ENCODE measurements at places on chromosomes 2 and 18.

GRCh38 chr2:16522031-16522831 lies 143.4 kb downstream of the CYRIA start:
- peak; percentile 70 for DNase-seq

DNA sequence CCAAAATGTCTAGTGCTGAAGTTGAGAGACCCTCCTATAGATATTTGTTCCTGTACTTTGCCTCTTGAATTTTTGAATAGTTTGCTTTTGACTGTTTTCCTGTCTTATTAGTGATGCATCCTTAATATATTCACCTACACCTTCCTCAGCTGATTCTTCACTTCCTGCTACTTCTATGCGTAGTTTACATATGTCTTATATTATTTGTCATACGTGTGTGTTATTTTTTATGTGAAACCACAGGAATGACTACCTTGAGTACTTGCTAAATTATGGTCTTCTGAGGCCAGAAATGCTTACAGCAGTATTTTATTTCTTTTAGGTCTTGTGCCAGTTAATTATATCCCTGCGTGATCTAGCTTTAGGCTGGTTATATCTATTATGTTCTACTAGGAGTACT lies 9.9 kb downstream of the UBE2E3 start:
- DNase-seq: no peak

GRCh38 chr2:59868981-59869380 lies 684.5 kb downstream of the BCL11A start:
- DNase-seq: no peak

- no peak for DNase-seq
Measured at GRCh38 chr2:138058427-138058826, 94.2 kb downstream of the HNMT start.

GRCh38 chr2:117856415-117857210 lies 42.1 kb downstream of the DDX18 start:
- no peak for DNase-seq

DNA sequence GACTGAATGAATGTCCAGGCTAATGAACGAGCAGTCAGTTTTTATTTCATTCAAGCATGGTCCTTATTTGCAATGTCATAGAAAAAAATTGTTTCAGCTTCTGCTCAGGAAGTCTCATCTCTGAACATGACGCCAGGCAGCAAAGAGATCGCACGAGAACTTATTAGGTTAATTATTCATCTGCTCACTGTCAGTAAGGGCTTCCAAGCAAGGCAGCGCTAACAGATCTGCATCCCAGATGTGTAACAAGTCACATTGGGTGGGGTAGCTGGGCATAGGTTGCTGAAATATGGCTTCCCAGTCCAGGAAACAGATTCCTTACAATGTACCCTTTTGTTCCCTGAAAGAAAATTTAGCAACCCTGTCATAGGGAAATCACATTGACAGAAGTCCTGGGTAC lies 63.5 kb downstream of the ANKRD44 start:
- no peak for DNase-seq

DNA sequence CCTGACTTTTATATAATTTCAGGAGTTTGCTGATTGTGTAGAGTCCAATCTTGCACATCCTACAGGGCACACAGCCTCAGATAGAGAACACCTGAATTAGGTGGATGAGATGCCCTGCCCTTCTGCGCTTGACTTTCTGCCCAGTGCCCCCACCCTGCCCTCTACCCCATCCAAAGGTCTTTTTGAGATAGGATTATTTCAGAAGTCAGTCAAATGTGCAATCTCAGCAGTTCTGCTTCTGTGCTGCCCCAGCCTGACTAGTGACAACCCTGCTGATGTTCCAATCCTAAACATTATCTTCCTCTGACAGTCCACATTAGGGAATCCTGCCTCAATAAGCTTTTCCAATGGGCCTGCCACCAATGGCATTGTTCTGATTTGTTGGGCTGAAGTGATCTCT lies 411.5 kb downstream of the TGIF1 start:
- DNase-seq: no peak

DNA sequence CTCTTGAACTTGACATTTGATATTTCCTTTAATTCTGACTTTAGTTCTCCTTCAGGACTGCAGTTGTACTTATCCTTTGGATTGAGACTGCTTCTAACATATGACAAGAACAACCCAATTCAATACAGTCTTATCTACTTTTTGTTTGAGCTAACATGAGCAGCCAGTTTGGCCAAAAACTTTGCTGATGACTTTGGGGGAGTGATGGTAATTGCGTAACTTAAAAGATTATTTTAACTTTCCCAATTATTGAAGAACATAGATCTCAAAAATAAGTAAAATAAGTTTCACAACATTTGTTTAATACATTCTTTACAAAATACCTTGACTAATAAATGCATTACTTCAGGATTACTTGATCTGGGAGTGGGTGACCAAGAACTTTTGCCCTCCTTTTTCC lies 1311.1 kb upstream of the NRXN1 start:
- peak; percentile 18 for DNase-seq

GRCh38 chr2:231297108-231297908 lies 98.2 kb upstream of the B3GNT7 start:
- peak; percentile 33 for DNase-seq

DNA sequence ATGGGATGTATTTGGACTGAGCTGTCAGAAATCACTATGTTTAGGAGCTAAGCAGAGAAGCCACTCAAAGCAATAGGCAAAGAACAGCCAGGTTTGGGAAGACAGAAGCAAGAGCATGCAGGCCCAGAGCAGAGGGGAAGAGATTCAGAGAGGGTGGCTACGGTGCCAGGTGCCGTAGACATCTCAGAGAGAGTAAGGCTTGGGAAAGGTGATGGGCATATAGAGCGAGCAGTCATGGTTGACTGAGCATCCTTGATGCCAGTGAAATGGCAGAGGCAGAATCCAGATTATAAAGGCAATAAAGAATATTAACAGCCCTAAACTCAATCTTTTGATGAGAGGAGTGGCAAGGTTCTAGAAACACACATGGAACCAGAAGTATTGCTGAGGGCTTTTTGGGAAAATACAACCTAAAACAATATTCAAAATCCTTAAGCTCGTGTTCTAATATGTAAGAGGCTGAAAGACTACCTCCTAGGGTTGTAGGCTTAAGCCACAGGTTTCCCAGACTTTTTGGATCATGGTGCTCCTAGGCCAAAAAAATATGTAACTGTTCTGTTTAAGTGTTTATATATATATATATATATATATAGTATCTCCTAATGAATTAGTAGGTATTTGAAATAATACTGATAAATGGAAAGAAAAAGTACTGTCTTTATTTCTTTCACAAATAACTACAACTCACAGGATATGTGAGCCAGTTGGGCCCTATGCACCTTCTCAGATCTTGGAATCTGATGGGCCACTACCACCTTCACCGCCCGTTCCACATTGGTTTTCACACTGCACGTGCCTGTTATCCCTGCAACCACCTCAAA lies 113.3 kb downstream of the MYCN start:
- no peak for DNase-seq

DNA sequence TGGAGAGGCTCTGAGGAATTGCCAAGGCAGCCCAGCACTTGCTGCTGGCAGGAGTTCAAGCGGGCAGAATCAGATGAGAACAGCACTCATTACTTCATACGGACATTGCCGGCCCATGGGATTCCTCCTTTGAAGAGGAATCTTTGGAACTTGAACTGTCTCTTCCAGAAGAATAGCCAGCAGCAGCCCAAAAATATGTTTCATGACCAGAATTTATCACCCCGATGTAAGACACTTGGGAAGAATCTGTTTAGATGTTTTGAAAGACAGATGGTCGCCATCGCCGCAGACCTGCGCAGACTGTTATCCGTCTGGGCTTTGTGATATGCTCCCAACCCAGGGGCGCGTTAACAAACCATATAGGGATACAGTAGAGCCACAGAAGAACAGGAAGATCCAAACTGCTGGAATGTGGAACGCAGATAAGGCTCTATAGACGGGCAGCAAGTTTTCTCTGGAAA lies 3.7 kb upstream of the ADI1 start:
- no peak for DNase-seq

DNA sequence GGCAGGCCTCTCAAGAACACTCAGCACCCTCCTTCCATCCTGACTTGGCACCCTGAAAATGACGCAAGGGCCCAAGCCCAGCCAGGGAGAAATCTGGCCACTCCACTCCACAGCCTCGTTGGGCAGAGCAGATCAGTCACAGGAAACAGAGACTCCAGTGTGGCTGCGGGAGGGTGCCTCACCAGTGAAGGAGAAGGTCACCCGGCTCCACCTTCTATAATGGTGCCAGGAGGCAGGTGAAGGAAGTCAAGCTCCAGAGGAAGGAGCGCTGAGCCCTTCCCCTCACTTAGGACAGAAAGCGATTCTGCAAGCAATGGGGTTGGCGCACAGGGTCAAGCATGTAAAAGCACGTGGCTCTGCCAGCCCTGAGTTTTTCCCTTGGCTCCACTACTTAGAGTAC lies 35.3 kb downstream of the CRACDL start:
- no peak for DNase-seq

GRCh38 chr18:65755616-65756015 lies 4.8 kb downstream of the CDH7 start:
- no peak for DNase-seq

DNA sequence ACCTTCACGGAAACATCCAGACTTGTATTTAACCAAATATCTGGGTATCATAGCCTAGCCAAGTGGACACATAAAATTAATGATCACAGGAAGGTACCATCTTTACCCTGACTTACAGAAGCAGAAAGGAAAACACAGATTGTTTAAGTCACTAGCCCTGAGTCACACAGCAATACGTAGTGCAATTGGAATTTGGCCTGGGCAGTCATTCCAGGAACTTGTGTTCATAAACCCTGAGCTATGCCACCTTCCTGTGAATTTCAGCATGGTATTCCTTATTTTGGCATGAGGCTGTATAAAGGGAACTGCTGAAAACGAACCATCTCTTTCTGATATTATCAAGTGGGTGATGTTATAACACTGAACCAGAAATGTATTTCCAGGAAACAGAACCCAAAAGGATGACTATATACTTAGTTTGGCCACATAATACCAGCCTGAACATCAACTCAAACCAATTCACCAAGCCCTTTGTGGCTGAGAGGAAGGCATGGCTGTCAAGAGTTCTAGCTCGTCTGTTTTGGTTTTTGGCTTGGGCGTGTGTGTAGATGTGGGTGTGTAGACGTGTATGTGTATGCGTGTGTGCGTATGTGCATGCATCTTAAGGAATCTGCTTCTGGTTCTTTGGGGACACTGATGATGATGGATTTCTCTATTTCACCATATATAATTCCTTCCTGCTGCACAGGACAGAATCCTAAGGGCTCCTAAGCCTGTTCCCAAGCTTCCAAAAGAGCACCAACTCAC lies 533.4 kb upstream of the ID2 start:
- no peak for DNase-seq

DNA sequence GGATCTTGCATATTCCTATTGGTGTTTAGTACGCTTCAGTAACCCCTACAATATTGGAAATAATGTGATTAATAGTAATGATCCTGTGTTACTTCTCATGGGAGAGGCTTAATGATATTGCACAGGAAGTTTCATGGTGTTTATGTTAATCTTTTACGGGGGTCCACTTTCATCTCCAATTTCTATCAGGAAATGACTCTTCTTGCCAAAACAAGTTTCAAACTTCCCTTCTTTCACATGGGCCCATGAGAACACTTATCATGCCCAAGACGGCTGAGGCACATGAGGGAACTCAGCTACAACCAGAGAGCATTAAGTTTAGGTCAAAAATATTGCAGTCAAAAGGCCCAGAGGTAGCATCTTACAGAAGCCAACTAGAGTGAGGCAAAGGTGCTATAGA lies 7.6 kb downstream of the ERBB4 start:
- no peak for DNase-seq

- no peak for DNase-seq
Measured at GRCh38 chr2:176747506-176747905, 465.1 kb upstream of the HNRNPA3 start.

GRCh38 chr2:129721236-129721635 lies 258.2 kb upstream of the RAB6C start:
- DNase-seq: no peak

DNA sequence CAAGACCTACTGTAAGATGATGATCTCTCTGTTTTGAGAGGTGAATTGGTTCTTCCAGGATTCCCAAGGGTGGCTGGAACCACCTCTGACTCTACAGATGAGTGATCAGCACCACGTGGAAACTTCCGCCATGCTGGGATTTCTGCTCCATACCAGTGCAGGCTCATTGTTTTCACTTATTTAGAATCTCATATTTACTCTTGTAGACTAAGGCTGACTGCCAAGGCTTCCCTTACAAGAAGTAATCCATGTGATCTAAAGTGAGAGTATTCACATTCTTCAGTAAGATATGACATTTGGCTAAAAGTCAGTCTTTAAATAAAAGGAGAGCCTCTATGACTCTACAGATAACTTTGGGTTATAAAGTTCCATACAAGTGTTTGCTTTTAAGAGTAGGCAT lies 322.9 kb upstream of the RAB12 start:
- DNase-seq: no peak

- DNase-seq: peak; percentile 59
Measured at GRCh38 chr18:63963615-63964256, 6.1 kb upstream of the SERPINB8 start.

DNA sequence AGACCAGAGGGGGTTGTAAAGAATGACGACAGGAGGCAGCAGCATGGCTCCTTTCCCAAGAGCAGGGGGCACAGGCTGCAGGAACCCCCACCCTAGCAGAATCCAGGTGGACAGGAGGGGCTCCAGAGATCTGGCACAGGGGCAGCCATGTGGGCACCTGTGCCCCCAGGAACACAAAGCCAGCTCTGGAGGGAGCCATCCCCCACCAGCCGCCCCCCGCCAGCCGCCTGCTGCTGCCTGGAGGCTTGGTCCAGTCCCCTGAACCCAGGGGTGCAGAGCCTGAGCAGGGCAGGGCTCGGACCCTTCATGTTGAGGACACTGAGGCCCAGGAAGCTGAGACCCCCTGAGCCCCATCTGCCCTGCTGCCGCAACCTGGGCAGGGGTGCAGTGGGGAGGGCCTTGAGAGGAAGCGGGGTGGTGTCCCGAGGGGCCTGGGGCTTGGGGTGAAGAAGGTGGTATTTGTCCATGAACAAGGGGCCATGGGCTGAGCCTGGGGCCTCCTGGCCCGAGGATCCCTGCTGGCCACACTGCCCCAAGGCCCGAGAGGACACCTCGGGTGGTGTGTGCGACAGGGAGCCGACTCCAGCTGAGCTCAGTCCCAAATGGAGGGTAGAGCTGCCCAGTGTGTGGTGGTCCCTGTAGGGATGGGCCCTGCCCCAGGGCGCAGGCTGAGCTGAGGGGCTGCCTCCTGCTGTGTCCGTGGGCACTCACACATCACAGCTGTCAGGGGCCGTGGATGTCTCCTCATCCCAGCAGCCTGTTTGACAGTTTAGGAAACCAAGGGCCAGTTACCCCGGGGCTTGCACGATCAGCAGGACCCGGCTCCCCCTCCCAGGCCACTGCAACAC lies 39.8 kb upstream of the SNED1 start:
- no peak for DNase-seq

- no peak for DNase-seq
Measured at GRCh38 chr2:63500398-63500797, 87.9 kb downstream of the WDPCP start.

GRCh38 chr2:224165901-224166319 lies 126.8 kb upstream of the SERPINE2 start:
- DNase-seq: peak; percentile 45

DNA sequence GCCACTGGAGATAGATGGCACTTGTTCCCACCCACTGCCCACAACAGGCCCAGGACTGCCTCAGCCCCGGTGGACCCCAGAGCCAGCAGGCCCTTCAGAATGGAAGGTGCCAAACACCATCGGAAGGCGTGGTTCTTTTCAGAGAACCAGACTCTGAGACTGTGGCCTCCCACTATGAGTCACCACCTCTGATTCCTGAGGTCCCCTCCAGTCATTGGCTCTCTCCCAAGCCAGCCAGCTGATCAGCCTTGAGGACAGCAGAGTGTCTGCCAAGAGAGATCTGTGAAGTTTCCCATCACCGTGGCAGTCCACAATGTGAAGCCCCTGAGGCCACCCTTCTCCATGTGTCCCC lies 10.4 kb upstream of the MAP3K2 start:
- peak; percentile 64 for DNase-seq

GRCh38 chr2:48479915-48480314 lies 50.0 kb upstream of the STON1 start:
- no peak for DNase-seq
